Activated naive CD8-positive, alpha-beta T cell treated with anti-CD3 and anti-CD28 coated beads, Interleukin-2, amount 10 ng/mL, durations not matched to agents 7 days and 5 days (primary cell): ENCODE measurements at places on chromosomes 13 and 19. TPM values are rescaled to one million over a fixed set of nuclear protein-coding genes. Genes with fewer than 3 reads are reported as not detected.
A peak's percentile ranks its signal among the peaks of the same experiment; 100 is the strongest.

The VSTM1 gene
- total RNA-seq, result not detected

The CAPNS1 gene
- total RNA-seq, result 405 TPM

The FBXW9 gene
- 5.3 TPM for total RNA-seq

GRCh38 chr13:43364210-43365038, 341.0 kb downstream of the DNAJC15 start:
- H3K4me3 ChIP-seq, result no peak overlapping the region
- H3K4me1 ChIP-seq, result peaks cover 12% of the 10 kb centered on the region
- DNase-seq, result no peak
- H3K27ac ChIP-seq, result no peak overlapping the region
- no peaks in the 10 kb centered on the region for H3K27me3 ChIP-seq
- H3K36me3 ChIP-seq, result peaks cover 6% of the 10 kb centered on the region

DNA sequence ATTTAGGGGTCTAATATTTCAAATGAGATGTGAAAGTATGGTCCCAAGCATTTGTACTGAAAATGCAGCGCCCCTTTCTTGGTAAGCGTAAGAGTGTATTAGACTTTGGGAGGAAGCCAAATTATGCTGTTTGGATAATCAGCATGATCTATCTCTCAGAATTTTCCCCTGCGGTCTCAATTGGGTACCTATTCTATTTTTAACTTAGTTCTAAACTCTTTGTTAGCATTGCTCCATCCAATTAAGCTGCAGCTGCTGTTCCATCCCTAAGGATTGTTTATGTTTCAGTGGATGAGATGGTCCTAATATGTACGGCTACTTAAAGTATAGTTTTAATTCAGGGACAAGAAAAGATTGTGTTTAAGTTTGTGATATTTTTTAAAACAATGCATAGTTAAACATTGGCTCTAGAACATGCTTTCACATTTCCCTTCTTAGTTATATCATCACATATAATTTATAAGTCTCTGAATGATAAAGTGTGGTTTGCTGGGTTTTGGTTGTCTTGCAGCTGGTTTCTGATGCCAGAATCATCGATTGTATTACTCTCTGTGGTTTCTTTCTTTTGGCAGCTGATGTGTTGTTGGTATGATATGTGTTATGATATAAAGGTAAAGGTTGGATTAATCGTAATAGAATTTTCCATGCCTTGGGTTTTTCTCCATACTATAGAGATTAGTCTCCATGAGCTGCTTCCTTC, 15.0 kb downstream of the POLR1D start:
- peaks cover 17% of the 10 kb centered on the region for H3K4me1 ChIP-seq
- no peak for DNase-seq
- H3K27me3 ChIP-seq, result no peaks in the 10 kb centered on the region
- peaks cover 17% of the 10 kb centered on the region for H3K36me3 ChIP-seq
- no peak overlapping the region for H3K27ac ChIP-seq

DNA sequence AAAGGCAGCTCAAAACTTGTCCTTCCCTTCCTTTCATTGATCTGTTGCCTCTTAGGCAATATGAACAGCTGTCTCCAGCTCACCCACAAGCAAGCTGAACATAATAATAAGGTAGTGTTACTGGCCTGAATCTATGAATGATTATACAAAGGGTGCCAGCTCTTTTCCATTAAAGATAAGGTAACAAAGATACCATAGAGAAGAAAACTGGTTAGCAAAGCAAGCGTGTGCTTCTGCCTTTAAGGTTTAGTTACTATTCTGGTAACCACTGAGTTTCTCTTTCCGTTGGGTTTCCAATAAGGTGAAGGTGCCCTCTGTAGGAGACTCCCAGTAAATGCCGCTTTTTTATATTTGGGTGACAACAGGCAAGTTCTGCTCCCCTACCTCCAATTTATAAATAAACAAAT, 12.1 kb upstream of the DACH1 start:
- H3K27ac ChIP-seq, result no peak overlapping the region
- no peak for DNase-seq
- H3K36me3 ChIP-seq, result no peaks in the 10 kb centered on the region
- H3K27me3 ChIP-seq, result no peaks in the 10 kb centered on the region
- peaks cover 2% of the 10 kb centered on the region for H3K4me1 ChIP-seq
- H3K4me3 ChIP-seq, result peak overlapping the region; percentile 29

- peaks cover 22% of the 10 kb centered on the region for H3K4me1 ChIP-seq
- peaks cover 91% of the 10 kb centered on the region for H3K27me3 ChIP-seq
- H3K36me3 ChIP-seq, result no peaks in the 10 kb centered on the region
- no peak overlapping the region for H3K4me3 ChIP-seq
- DNase-seq, result no peak
- no peak overlapping the region for H3K27ac ChIP-seq
Measured at GRCh38 chr13:99993660-99994637, 12.4 kb downstream of the ZIC2 start.

GRCh38 chr13:46743191-46743590, 53.8 kb downstream of the ESD start:
- H3K4me1 ChIP-seq, result no peaks in the 10 kb centered on the region
- peaks cover 30% of the 10 kb centered on the region for H3K36me3 ChIP-seq
- no peak overlapping the region for H3K27ac ChIP-seq
- no peak for DNase-seq
- no peak overlapping the region for H3K4me3 ChIP-seq

DNA sequence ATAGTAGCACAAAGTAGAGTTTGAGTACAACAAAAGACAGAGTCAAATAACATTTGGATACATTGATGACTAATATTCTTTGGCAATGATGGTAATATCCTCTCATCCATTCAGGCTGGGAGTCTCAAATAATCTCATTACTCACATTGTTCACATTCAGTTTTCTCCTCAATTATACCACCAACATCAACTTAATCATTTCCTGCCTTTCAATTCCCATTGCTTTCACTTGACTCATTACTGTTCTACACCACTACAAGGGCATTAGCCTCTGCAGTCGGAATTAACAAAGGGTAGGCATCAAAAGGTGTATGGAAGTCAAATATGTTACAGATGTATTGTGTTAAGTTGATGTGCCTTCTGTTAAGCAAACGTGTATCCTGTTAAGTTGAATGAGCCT, 518.4 kb upstream of the SLITRK1 start:
- H3K4me1 ChIP-seq, result no peaks in the 10 kb centered on the region
- no peaks in the 10 kb centered on the region for H3K27me3 ChIP-seq
- DNase-seq, result no peak
- no peak overlapping the region for H3K4me3 ChIP-seq
- no peak overlapping the region for H3K27ac ChIP-seq
- H3K36me3 ChIP-seq, result no peaks in the 10 kb centered on the region

DNA sequence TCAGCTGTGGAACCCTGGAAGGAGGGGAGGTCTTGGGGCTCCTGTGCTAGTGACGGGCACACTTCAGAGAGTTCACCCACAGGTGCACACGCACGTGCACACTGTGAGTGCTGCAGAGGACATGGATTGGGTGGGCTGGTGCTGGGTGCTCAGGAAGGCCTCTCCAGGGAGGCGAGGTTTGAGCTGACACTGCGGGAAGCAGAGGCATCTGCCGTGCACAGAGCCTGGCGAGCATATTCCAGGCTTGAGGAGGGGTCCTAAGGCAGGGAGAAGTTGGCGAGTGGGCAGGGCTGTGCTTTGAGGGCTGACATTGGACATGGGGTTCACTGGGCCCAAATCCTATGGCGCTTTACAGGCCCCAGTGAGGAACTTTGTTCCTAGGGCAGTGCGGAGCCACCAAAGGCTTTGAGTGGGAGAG, 25.6 kb downstream of the CCDC8 start:
- peaks cover 1% of the 10 kb centered on the region for H3K4me1 ChIP-seq
- peaks cover 32% of the 10 kb centered on the region for H3K36me3 ChIP-seq
- H3K27me3 ChIP-seq, result no peaks in the 10 kb centered on the region
- H3K4me3 ChIP-seq, result no peak overlapping the region

DNA sequence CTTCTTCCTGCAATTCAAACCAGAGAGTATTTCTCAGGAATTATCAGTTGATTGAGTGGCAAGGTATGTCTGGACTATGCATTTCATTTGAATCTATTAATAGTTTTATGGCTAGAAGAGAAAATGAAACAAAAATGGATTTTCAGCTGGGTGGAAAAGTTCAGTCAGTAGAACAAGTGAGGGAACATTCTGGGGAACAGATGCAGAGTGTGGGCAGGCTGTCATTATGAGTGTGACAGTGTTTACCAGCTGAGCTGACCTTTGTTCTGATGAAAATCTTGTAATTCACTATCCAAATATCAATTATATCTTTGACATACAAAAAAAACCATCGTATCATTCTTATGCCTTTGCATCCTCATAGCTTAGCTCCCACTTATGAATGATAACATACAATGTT, 2.6 kb upstream of the CLC start:
- H3K27ac ChIP-seq, result no peak overlapping the region
- no peak for DNase-seq
- peaks cover 2% of the 10 kb centered on the region for H3K36me3 ChIP-seq
- H3K27me3 ChIP-seq, result peaks cover 37% of the 10 kb centered on the region

DNA sequence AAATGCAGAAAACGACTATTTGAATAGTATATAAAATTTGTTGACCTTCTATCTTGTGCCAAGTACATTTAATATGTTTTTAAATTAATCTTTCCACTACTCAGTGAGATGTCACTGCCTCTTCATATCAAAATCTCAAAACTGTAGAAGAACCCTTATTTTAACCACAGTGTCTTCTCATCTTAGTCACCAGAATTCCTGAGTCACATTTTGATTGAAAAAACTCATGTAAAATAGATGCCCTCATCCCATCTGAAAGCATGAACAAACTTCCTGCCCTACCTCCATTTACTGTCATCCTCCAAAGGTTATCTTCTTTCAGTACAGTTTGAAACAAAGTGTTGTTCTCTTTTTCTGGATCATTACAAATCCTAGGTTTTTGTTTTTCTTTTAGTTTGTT, 1215.4 kb downstream of the PCDH9 start:
- H3K4me3 ChIP-seq, result no peak overlapping the region
- no peaks in the 10 kb centered on the region for H3K4me1 ChIP-seq
- H3K36me3 ChIP-seq, result no peaks in the 10 kb centered on the region
- DNase-seq, result no peak
- no peaks in the 10 kb centered on the region for H3K27me3 ChIP-seq
- H3K27ac ChIP-seq, result no peak overlapping the region
